H1 (cell line): ENCODE measurements at places on chromosomes 1 and 21. TPM values are rescaled to one million over a fixed set of nuclear protein-coding genes. Genes with fewer than 3 reads are reported as not detected.

DNA sequence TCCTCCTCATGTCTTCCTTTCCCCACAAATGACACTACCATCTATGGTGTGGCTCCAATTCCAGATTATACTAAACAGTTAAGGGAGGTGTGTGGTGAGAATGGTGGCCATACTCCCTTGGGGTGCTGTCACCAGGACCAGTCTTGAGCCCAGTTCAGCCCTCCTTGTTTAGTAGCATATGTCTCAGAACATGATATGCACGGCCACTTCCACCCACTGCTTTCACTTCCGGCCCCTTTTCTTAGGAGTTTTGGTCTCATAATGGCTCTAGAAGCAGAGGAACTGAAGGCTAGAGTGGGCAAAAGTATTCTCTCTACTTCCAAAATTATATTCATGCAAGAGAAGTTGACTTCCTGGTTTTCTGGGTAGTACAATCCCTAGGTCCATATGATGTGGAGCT, 45.3 kb upstream of the CACNA1E start:
- DNase-seq, result no peak

Gene BLACAT1
- 6.3 and 10.5 TPM in 2 replicates for polyA plus RNA-seq

Gene ITGB2
- polyA plus RNA-seq, result 0.63 and 0.89 TPM in 2 replicates

- DNase-seq, result no peak
Measured at GRCh38 chr1:47745715-47746609, 251.2 kb downstream of the TRABD2B start.

Gene S100A3
- 0.26 and 0.77 TPM in 2 replicates for polyA plus RNA-seq

- no peak for DNase-seq
Measured at GRCh38 chr1:240309769-240310168, 218.1 kb downstream of the FMN2 start.

GRCh38 chr1:31102501-31102950, 37.0 kb upstream of the PUM1 start:
- no peak for DNase-seq
